BE2C (cell line): ENCODE measurements at places on chromosomes 11 and 22.

DNA sequence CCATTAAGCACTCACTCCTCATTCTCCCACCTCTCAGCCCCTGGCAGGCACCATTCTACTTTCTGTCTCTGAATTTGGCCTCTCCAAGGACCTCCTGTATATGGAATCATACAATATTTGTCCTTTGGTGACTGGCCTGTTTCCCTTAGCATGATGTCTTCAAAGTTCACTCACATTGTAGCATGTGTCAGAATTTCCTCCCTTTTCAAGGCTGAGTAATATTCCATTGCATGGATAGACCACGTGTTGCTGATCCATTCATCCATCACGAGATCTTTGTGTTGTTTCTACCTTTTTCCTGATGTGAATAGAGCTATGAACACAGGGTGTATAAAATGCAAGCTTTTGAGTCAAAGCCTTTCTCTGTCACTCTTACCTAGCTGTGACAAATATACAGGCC lies 11.6 kb downstream of the FADS2 start:
- DNase-seq = no peak

- DNase-seq = no peak
Measured at GRCh38 chr22:50606165-50606945, 5.8 kb downstream of the MAPK8IP2 start.

DNA sequence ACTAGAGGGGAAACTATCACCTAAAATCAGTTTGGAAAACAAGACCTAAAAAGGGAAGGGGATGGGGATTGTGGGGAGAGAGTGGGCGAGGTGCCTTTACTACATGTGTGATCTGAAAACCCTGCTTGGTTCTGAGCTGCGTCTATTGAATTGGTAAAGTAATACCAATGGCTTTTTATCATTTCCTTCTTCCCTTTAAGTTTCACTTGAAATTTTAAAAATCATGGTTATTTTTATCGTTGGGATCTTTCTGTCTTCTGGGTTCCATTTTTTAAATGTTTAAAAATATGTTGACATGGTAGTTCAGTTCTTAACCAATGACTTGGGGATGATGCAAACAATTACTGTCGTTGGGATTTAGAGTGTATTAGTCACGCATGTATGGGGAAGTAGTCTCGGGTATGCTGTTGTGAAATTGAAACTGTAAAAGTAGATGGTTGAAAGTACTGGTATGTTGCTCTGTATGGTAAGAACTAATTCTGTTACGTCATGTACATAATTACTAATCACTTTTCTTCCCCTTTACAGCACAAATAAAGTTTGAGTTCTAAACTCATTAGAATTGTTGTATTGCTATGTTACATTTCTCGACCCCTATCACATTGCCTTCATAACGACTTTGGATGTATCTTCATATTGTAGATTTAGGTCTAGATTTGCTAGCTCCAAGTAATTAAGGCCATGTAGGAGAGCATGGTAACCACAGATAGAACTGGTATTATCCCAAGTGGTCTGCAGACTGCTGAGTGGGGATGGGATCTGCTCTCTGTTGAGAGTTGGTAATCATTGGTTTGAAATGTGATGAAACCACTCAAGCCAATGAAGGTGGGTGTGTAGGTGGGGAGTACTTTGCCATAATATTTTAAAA lies 3.6 kb downstream of the NEAT1 start:
- DNase-seq = no peak

GRCh38 chr11:2200957-2201519 lies 29.4 kb upstream of the TH start:
- DNase-seq = no peak

GRCh38 chr11:64976651-64977050 lies 4.7 kb upstream of the MAJIN start:
- DNase-seq = no peak

DNA sequence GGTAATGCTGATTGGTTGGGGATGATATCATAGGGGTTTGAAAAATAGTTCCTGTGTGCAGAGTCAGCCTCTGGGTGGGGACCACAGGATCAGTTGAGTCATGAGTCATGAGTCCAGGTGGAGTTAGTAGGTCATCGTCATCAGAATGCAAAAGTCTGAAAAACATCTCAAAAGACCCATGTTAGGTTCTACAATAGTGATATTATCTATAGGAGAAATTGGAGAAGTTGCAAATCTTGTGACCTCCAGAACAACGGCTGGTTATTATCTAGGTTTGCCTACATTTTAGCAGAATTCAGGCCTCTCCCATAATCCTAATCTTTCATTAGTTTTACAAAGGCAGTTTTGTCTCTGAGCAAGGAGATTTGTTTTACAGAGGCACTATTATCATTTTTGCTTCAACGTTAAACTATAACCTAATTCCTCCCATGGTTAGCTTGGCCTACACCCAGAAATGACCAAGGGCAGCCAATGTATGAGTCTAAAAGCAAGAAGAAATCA lies 38.9 kb downstream of the MS4A2 start:
- DNase-seq = no peak

DNA sequence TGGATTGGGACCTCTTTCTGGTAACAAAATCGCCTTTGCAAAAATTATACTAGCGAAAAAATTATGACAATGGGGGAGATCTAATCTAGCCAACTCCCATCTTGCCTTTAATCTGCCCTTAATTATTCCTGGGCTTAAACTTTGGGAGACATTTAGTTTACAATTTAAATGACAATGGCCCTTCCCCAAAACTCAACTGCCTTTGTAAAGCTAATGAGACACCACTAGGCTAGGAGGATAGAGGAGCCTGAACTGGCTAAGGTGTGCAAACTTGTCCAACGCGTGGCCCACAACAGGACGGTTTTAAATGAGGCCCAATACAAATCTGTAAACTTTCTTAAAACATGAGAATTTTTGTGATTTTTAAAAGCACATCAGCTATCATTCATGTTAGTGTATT lies 67.3 kb downstream of the RSF1 start:
- DNase-seq = no peak

DNA sequence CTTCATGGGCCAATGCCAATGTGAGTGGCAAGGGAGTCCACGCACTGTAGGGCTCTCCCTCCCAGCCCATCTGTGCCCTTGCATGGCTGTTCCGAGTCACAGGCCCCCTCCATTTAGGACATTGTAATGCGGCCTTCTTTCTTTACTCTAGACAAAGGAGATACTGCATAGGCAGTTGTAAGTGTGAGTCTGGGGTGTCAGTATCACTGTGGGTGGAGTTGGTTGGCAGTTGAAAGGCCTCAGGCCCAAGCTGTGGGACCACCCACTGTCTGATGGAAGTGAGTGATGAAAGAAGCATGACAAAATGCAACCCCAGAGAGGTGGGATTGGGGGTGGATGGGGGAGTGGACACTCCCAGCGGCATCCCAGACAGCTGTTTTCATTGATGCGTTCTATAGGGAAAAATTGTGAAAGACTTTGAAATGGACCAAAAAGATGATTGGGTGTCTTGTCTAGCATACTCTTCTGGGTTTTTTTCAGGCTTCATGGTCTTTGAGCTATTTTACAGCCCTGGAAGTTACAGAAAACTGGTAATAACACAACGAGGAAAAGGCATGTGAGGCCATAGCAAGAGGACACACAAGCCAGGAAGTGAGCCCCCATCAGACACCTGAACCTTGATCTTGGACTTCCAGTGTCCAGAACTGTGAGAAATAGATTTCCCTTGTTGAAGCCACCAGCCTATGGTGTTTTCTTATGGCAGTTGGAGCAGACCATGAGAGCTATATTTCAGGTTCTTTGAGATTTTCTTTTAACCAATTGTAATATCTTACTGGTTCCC lies 114.6 kb downstream of the NECTIN1 start:
- no peak for DNase-seq
